ENCODE measurements at places on chromosomes 12 and 14.

DNA sequence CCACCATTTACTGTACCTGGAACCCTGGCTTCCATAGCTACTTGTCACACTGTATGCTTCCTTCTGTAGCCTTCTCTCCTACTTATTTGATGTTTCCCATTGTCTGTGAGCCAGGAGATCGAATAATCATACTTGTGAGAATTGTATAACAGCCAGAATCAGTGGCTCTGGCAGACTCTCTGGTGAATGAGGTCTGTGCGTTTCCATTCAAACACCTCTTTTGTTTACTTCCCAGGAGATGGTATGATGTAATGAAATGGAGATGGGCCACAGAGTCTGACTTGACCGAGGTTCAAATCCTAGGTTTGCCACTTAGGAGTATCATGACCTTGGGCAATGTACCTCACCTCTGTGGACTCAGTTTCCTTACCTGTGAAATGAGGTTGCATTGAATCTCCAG, 35.7 kb upstream of the CLMN start:
- DNase-seq: no peak

- peak; percentile 23 for DNase-seq
These were observed 1.2 kb downstream of the PPP1CC start for GRCh38 chr12:110741341-110742095.

GRCh38 chr12:69755302-69755701, 16.6 kb downstream of the RAB3IP start:
- DNase-seq: no peak

DNA sequence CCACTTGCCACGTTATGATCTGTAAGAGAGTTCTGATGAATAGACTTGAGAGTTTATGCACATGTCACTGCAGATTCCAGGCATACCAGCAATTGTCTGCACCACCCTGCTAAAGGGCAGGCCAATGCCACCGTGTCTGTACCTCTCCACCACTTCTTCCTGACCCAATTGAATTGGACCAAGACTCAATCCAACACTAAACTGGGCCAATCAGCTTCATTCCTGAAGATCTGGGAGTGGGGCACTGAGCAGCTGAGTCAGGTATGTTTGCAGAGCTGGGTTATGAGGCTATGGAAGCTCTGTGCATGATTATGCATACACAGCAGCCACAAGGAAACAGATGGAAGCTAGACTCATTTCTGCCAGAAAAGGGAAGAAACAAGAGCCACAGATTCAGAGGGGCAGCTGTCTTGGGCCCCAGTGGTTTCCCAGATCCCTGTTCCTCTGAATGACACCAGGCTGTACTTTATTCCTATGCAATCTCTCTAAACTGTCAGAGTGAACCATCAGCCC, 28.0 kb downstream of the DAO start:
- DNase-seq: no peak

- no peak for DNase-seq
These were observed 82.0 kb downstream of the CATSPERB start for GRCh38 chr14:91649930-91650329.

DNA sequence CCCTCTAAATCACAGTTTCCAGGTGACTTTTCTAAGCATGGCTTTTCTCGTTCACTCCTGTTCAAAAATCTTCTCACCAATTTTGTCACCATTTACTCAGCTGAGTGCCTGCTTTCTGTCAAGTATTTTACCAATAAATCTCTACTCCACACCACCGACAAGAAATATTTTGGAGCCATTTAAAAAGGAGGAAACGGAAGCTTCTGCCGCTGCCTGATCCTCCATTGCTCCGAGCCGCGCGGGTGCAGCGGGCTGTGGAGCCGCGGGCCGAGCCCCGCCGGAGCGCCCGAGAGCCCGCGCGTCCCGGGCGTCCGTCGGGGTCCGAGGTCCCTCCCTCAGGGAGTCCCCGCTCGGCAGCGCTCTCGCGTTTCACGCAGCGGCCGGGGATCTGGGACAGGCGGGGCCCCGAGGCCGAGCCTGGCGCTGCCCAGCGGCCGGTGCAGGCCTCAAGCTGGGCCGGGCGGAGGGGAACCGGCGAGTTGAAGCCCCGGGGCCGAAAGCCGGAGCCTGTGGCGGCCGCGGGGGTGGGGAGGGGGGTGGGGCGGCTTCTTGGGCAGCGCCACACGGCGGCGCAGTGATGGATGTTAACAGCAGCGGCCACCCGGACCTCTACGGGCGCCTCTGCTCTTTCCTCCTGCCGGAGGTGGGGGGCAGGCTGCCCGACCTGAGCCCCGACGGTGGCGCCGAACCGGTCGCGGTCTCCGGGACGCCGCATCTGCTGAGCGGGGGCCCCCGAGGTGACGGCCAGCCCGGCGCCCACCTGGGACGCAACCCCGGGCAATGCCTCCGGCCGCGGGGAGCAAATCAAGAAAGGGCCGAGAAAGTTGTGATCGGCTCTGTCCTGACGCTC, 1.1 kb upstream of the HEBP1 start:
- peak; percentile 32 for DNase-seq

DNA sequence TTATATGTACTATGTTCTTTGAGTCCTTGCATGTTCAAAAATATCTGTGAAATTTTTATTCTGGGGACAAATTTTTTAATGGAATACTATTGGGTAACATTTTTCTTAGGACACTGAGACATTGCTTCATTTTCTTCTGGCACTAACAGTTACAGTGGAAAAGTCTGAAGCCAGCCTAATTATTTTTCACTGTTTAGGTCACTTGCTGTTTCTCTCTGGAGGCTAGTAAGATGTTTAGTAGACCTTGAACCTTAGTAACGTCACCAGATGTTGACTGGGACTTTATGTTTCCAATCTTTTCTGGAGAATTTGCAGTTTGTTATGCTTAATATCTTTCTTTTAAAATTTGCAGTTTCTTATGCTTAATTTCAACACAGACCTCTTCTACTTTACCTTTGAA, 12.3 kb upstream of the EPYC start:
- DNase-seq: no peak

DNA sequence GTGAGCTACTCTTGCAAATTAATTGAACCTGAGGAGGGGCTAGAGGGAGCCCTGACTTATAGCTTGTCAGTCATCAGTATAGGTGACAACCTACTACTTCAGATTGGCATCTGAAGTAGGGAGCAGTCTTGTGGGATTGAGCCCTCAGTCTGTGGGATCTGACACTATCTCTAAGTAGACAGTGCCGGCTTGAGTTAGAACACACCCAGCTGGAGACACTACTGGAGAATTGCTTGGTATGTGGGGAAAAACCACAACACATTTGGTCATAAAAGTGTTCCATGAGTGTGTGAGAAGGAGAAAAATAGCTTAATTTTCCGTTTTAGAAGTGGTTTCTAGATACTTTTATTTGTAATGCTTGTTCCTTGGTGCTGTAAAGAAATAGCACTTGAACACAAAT, 30.5 kb upstream of the DDHD1 start:
- no peak for DNase-seq

DNA sequence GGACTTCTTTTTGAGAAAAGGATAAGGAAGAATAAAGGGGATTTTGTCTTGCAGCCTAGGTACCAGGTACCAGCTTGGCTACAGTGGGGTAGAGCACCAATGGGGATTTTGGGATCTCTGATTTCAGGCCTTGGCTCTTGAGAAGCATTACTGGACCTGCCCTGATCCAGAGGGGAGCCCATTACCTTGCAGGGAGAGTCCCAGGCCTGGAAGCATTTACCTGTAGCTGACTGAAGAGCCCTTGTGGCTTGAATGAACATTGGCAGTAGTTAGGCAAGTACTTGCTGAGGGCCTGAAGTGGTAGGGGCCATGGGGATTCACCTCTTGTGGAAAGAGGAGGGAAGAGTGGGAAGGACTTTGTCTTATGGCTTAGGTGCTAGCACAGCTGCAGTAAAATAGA, 308.2 kb upstream of the FBXO33 start:
- no peak for DNase-seq

DNA sequence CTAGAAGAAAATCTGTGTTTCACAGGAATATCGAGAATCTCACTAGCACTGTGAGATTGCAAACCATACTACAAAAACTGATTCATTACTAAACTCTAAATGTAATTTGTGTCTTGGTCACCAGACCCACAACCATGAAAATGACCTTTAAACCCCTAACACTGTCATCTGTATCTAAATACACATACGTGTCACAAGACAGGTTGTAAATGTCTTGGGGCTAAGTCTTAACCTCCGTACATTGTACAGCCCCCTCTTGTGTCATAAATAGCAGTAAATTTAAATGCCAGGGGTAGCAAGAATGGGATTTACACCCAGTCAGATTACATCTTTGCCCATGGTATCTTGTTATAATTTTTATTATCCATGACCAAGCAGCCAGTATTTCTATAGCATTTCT, 117.3 kb downstream of the GPR135 start:
- no peak for DNase-seq

DNA sequence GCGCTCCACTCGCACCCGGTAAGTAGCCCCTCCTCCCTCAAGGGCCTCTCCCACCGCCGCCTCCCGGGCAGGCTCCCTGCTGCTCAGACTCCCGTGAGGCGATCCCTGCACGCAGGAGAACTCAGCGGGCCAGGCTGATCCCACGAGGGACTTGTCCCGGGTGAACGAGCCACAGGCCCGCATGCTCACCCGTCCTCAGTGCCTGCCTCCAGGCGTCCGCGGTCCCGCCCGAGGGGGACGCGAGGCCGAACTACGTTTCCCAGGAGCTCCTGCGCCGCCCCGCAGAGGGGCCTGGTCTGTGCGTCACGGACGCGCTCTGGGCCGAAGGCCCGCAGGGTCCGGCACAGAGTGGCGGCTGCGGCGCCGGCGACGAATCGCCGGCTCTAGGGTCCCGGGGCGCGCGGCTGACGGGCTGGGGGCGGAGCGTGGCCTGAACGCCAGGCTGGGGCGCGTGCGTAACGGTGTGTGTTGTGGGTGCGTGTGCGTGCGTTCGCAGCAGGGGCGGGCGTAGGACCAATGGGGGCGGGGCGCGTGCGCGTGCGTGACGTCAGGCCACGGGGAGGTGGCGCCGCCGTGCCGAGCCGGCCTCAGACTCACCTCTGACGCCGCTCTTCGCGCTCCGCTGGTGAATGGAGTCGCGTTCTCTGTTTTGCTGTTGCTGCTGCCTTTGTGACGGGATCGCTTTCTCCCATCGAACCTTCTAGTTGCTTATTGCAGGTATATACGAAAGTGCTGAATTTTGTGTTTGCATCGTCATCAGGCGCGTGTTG, at the start of the genes ZNF10 and ZNF891:
TSS of gene ZNF10 (plus strand) at position 590 of the 770 bp plus-strand sequence. CDS start 13,866 bp downstream, outside the sequence.
TSS of gene ZNF891 (minus strand) at position 237 of the 770 bp plus-strand sequence. CDS start 8,356 bp downstream, outside the sequence.
- peak; percentile 95 for DNase-seq

GRCh38 chr12:8852119-8852518, 29.7 kb downstream of the A2ML1 start:
- DNase-seq: no peak

DNA sequence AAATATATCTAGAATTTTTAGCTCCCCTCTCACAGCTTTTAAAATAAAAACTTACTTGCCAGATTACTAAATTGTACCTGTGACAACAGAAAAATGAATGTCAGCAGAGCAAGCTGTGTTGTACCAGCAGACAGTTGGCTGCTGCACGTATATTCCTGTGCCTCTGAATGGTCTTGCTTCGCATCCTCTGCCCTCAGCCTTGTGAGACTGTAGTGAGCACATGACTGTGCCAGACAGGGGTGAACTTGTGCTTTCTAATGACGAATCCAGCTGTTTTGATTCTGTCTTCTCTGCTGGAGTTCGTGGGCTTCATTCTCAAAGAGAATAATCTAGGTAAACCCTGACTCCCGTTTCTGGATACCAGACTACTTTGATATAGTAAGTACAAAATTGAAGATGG, 58.3 kb upstream of the FRMD6 start:
- DNase-seq: no peak
